Endothelial cell of umbilical vein (primary cell): ENCODE measurements at places on chromosomes 1 and 21. TPM values are rescaled to one million over a fixed set of nuclear protein-coding genes. Genes with fewer than 3 reads are reported as not detected.

- H3K27ac ChIP-seq = no peak overlapping the region
- DNase-seq = no peak
- H3K36me3 ChIP-seq = no peaks in the 10 kb centered on the region
- H3K27me3 ChIP-seq = no peaks in the 10 kb centered on the region
- no peaks in the 10 kb centered on the region for H3K4me1 ChIP-seq
Observed at GRCh38 chr1:5640845-5641244, 351.4 kb downstream of the NPHP4 start.

UBL4B gene
- total RNA-seq = not detected in 2 replicates

GRCh38 chr1:218339267-218339831 lies 5.8 kb upstream of the TGFB2 start:
- H3K36me3 ChIP-seq = no peaks in the 10 kb centered on the region
- no peaks in the 10 kb centered on the region for H3K27me3 ChIP-seq
- H3K4me1 ChIP-seq = no peaks in the 10 kb centered on the region
- no peak overlapping the region for H3K27ac ChIP-seq

DNA sequence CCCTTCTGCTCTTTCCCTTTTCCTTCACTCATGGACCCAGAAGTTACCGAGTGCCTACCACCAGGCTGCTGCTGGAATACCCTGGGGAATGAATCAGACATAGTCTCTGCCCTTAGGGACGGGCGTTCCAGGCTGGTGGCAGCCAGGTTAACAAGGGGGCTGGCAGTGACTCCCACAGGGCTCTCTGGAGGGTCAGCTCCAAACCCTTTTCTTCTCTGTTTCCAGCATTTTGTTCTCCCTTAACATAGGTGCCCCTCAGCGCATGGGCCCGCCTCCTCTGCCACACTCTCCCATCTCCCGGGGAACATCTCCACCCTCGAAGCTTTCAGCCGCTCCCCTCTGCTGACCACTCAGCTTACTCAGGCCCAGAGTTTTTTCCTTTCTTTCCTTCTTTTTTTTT lies 62.9 kb upstream of the LRP8 start:
- no peak for DNase-seq
- H3K4me1 ChIP-seq = no peaks in the 10 kb centered on the region
- no peaks in the 10 kb centered on the region for H3K36me3 ChIP-seq
- H3K27ac ChIP-seq = no peak overlapping the region

- H3K27me3 ChIP-seq = no peaks in the 10 kb centered on the region
- H3K4me1 ChIP-seq = peaks cover 9% of the 10 kb centered on the region
- H3K36me3 ChIP-seq = no peaks in the 10 kb centered on the region
- DNase-seq = peak; percentile 63
- H3K27ac ChIP-seq = no peak overlapping the region
Observed at GRCh38 chr1:186813420-186813819, 15.3 kb upstream of the PLA2G4A start.

- H3K27me3 ChIP-seq = no peaks in the 10 kb centered on the region
- no peak overlapping the region for H3K4me3 ChIP-seq
- no peak for DNase-seq
Observed at GRCh38 chr1:193754151-193754550, 567.7 kb upstream of the B3GALT2 start.

SPRR2G gene
- not detected in 2 replicates for total RNA-seq

GRCh38 chr1:184062640-184063286 lies 11.2 kb downstream of the TSEN15 start:
- peaks cover 3% of the 10 kb centered on the region for H3K36me3 ChIP-seq
- no peak for DNase-seq
- no peaks in the 10 kb centered on the region for H3K27me3 ChIP-seq
- no peaks in the 10 kb centered on the region for H3K4me1 ChIP-seq

TNN gene
- total RNA-seq = not detected in 2 replicates

ALX3 gene
- not detected in 2 replicates for total RNA-seq

GRCh38 chr1:162982364-162982763 lies 86.8 kb upstream of the RGS4 start:
- DNase-seq = no peak
- no peaks in the 10 kb centered on the region for H3K36me3 ChIP-seq
- H3K27me3 ChIP-seq = no peaks in the 10 kb centered on the region
- no peak overlapping the region for H3K27ac ChIP-seq
- no peak overlapping the region for H3K4me3 ChIP-seq
- peaks cover 24% of the 10 kb centered on the region for H3K4me1 ChIP-seq

DNA sequence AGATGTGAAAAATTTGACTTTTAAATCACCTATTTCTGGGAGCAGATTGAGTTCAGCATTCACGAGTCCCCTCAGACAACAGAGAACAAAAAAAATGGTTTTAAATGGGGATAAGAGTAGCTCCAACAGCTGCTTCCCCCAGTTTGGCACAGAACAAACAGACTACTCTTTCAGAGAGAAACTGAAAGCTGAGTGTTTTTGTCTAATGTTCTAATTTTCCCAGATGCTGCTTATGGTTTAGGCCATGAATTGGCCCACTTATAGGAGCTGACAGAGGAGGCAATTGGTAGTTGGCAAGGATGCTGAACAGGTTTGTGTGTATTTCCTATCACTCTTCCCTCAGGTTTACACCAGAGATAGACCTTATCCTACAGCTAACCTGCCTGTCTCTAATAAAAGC lies 1637.4 kb upstream of the PRMT6 start:
- no peaks in the 10 kb centered on the region for H3K27me3 ChIP-seq
- H3K36me3 ChIP-seq = no peaks in the 10 kb centered on the region
- H3K4me3 ChIP-seq = no peak overlapping the region
- H3K27ac ChIP-seq = no peak overlapping the region

- no peaks in the 10 kb centered on the region for H3K27me3 ChIP-seq
- no peak for DNase-seq
- H3K4me1 ChIP-seq = peaks cover 11% of the 10 kb centered on the region
- H3K36me3 ChIP-seq = no peaks in the 10 kb centered on the region
- no peak overlapping the region for H3K4me3 ChIP-seq
Observed at GRCh38 chr21:45343891-45344290, 56.2 kb upstream of the POFUT2 start.

TSPAN1 gene
- 0.37 and 0.88 TPM in 2 replicates for total RNA-seq

DNA sequence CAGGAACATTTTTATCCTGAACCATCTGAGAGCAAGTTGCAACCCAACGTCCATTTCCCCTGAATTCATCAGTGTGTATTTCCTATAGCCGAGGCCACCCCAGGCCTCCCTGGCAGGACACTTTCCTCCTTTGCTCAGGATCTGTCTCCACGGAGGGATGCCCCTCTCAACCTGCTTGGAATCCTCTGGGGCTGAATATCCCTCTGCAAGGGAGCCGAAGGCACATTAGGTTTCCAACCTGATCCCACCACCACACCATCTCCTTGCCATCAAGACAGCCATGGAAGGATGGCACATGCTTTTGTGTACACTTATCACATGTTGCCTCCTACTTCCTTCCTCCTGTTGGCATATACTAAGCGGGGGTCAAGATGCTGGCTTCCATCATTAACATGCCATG lies 74.8 kb upstream of the EDN2 start:
- H3K27ac ChIP-seq = no peak overlapping the region
- no peaks in the 10 kb centered on the region for H3K27me3 ChIP-seq
- no peaks in the 10 kb centered on the region for H3K4me1 ChIP-seq
- H3K4me3 ChIP-seq = no peak overlapping the region
- H3K36me3 ChIP-seq = no peaks in the 10 kb centered on the region
- no peak for DNase-seq

CD5L gene
- total RNA-seq = not detected in 2 replicates

DNA sequence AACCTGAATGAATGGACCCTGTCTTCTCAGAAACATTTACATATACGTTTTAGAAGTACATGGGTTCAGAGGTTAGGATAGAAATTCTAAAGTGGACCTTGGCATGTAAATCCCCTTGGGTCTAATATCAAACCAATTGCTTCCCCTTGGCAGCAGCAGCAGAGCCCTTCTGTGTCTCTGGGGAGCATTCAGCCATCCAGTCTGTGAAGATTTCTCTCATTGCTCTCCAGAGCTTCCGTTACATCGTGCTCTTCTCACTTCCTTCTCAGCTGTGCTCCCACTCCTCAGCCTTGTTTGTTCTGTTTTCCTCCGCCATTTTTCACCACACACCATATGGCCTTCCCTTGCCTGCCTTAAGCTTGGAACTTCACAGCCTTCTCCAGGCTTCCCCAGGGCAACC lies 61.5 kb upstream of the ATP1B1 start:
- no peak for DNase-seq
- H3K4me3 ChIP-seq = no peak overlapping the region
- peaks cover 3% of the 10 kb centered on the region for H3K27me3 ChIP-seq
- no peaks in the 10 kb centered on the region for H3K4me1 ChIP-seq
- no peaks in the 10 kb centered on the region for H3K36me3 ChIP-seq

DNA sequence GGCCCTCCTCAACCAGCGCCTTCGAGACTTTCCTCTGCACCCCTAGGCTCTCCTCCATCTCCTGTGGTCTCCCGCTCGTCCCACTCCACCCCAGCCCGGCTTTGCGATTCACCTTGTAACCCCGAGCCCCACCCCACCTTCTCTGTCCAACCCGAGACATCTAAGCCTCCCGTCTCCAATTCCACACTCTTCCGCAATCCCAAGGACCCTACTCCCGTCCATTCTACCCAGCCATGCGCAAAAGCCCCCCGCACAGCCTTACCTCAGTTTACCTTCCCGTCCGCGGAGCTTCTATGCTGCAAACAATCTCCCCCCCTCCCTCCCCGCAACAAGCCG lies 174 bp downstream of the SH3BP5L start:
- H3K4me3 ChIP-seq = peak overlapping the region; percentile 78
- H3K4me1 ChIP-seq = peaks cover 47% of the 10 kb centered on the region
- H3K27ac ChIP-seq = peak overlapping the region; percentile 89
- peaks cover 3% of the 10 kb centered on the region for H3K36me3 ChIP-seq
- DNase-seq = no peak
- no peaks in the 10 kb centered on the region for H3K27me3 ChIP-seq

MMP23B gene
- total RNA-seq = 5.3 TPM in 1 of 2 replicates, not detected in the other

LEPR gene
- total RNA-seq = 10.8 and 18.7 TPM in 2 replicates

DLGAP3 gene
- 0.12 and 0.20 TPM in 2 replicates for total RNA-seq

- H3K4me1 ChIP-seq = no peaks in the 10 kb centered on the region
- peaks cover 36% of the 10 kb centered on the region for H3K27me3 ChIP-seq
- no peaks in the 10 kb centered on the region for H3K36me3 ChIP-seq
- no peak for DNase-seq
- H3K27ac ChIP-seq = no peak overlapping the region
- no peak overlapping the region for H3K4me3 ChIP-seq
Observed at GRCh38 chr1:181314959-181315358, 168.4 kb upstream of the CACNA1E start.

- no peak overlapping the region for H3K27ac ChIP-seq
- no peaks in the 10 kb centered on the region for H3K4me1 ChIP-seq
Observed at GRCh38 chr1:81428998-81429397, 371.7 kb upstream of the ADGRL2 start.

- no peaks in the 10 kb centered on the region for H3K36me3 ChIP-seq
- H3K4me3 ChIP-seq = no peak overlapping the region
- H3K4me1 ChIP-seq = no peaks in the 10 kb centered on the region
- DNase-seq = no peak
Observed at GRCh38 chr1:181714428-181714827, 231.1 kb downstream of the CACNA1E start.

DNA sequence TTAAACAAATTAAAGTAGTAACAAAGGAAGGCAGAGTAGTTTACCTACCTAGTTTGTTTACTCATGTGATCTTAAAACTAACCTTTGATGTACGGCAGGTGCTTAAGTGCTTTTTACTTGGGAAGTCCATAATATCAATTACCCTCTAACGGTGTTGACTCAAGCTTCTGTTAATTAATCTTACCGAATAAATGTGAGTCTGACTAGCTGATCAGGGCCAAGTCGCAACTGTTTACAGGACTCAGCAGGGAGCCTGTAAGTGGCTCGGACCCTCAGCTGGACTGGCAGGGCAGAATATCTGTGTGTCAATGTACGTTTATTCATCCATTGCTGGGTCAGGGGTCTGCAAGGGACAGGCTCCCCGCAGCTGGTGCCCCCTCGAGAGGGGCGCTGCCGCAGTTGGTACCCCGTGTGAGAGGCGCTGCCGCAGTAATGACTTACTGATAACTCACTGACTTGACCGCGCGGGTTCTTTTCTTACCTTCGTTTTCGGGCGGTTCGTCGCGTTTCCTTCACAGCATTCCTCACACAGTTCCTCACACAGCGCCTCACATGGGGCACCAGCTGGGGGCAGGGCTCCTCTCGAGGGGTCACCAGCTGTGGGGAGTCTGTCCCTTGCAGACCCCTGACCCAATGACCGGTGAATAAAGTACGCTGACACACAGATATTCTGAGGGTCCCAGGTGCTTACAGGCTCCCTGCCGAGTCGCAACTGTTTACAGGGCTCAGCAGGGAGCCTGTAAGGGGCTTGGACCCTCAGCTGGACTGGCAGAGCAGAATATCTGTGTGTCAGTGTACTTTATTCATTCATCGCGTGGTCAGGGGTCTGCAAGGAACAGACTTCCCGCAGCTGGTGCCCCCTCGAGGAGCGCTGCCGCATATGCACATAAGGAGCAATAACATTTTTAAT lies 3.0 kb downstream of the FMO1 start:
- peak; percentile 30 for DNase-seq
- H3K27ac ChIP-seq = no peak overlapping the region
- no peaks in the 10 kb centered on the region for H3K36me3 ChIP-seq
- H3K4me3 ChIP-seq = peak overlapping the region; percentile 4
- H3K4me1 ChIP-seq = no peaks in the 10 kb centered on the region

GRCh38 chr21:42142627-42143026 lies 71.5 kb downstream of the UMODL1 start:
- no peak for DNase-seq
- no peak overlapping the region for H3K4me3 ChIP-seq
- no peak overlapping the region for H3K27ac ChIP-seq

- H3K36me3 ChIP-seq = no peaks in the 10 kb centered on the region
- H3K27me3 ChIP-seq = no peaks in the 10 kb centered on the region
- H3K27ac ChIP-seq = no peak overlapping the region
- no peak for DNase-seq
Observed at GRCh38 chr1:114009393-114009792, 30.1 kb downstream of the OLFML3 start.

GRCh38 chr1:232629250-232630046 lies 485 bp downstream of the SIPA1L2 start:
- no peaks in the 10 kb centered on the region for H3K36me3 ChIP-seq
- no peaks in the 10 kb centered on the region for H3K27me3 ChIP-seq
- H3K27ac ChIP-seq = no peak overlapping the region
- peak; percentile 46 for DNase-seq
- H3K4me1 ChIP-seq = peaks cover 16% of the 10 kb centered on the region

DNA sequence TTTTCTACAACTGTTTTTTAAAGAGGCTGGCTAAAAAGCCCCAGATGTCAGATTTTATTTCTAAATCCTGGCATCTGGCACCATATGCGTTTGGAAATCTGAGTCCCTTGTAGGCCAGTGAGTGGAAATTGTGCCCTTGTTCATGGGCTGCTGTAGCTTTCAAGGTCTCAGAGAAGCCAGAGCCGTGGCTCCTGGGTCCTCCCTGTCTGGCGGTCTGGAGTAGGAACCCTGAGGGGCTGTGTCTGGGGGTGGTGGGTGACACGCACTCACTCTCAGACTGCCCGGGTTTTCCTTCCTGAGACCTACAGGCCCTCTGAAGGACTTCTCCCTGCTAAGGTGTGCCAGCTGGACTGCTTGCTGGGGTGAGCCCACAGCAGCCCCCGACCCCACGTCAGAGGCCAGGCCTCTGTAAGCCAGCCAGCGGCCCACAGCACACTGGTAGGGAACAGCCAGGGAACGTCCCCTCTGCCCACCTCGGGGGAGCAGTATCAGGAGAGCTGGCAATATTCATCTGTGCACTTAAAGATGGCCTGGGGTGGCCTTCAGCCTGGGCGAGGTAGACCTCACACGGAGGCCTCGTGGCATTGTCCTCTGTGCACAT lies 151.5 kb downstream of the PEX14 start:
- no peak for DNase-seq
- no peak overlapping the region for H3K27ac ChIP-seq
- no peaks in the 10 kb centered on the region for H3K36me3 ChIP-seq
- H3K4me3 ChIP-seq = no peak overlapping the region
- H3K27me3 ChIP-seq = no peaks in the 10 kb centered on the region
